ENCODE measurements at places on chromosomes 12 and 14.

DNA sequence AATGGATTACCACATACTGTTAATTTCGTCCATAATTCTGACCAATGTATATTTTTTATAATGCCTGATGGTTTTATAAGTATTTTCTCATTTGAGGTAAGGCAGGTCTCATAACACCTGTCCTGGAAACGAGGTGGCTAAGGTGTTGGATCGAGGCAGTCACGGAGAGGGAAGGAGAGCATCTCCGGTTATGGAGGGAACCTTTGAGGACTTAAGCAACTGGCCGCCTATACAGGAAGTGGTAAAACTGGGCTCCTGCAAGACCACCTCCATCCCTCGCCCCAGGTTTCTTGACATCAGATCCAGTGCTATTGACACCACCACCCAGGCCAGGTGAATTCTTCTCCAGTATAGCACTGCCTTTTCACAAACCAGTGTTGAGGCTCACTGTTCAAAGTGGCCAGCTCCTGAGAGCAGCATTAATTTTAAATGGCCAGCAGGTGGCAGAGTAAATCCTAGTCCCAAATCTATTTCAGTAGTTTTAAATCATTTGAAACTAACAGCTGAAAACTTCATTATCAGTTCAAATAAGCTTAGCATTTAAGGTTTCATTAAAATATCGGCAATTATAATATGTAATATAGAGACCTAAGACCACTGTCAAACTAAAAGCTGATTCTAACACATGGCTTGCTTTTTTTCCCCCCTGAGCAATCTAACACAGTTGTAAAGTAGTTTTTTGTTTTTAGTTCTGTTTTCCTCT, 100.8 kb downstream of the PPM1A start:
- DNase-seq: peak; percentile 10

DNA sequence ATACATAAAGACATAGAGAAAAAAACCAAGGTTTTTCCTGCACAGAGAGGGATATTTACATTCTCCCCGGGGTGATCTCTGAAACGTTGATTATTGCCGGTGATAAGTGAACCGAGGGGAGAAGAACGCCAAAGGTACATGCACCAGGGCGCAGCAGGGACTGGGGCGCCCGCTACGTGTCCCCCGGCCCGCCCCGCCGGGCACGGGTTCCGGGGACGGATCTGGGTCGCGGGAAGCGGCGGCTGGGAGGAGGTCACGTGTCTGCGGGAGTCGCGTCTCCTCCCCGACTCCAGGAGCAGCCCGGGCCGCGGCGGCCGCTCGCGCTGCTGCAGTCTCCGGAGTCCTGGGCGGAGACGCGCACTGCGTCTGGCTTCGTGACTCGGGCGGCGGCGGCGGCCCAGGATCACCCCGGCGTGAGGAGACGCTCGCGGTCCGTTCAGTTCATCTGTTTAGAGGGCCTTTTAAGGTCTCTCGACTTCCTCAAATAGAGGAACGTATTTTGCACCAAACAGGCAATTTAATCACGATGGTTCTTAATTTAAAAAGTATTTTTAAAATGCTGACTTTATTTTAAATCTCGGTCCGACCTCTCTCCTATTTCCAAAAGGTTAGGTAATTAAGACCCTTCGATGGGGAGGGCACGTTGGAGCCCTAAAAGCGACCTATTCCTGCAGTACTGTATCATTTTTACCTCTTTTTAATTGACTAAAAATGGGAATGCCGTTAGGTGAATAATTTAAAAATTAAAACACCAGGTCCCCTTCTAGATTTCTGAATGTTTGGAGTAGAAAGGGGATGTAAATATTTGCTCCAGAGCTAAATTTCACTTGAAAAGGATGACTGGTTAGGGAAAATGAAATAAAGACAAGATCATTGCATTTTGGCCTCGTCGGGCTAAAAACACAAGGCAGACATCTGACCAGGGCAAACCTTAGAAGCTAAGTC, 1.8 kb upstream of the BHLHE41 start:
- peak; percentile 89 for DNase-seq

DNA sequence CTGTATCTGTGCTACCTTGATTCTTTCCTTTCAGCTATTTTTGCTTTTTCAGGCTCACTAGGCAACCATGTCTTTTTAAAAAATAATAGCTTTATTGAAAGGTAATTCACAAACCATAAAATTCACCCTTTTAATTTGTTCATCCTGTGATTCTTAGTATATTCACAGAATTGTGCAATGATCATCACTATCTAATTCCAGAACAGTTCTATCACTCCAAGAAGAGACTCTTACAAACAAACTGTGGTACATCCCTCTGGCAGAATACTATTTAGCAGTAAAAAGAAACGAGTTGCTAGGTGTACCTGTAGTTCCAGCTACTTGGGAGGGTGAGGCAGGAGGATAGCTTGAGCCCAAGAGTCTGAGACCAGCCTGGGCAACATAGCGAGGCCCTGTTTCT, 14.8 kb downstream of the CREBL2 start:
- no peak for DNase-seq

DNA sequence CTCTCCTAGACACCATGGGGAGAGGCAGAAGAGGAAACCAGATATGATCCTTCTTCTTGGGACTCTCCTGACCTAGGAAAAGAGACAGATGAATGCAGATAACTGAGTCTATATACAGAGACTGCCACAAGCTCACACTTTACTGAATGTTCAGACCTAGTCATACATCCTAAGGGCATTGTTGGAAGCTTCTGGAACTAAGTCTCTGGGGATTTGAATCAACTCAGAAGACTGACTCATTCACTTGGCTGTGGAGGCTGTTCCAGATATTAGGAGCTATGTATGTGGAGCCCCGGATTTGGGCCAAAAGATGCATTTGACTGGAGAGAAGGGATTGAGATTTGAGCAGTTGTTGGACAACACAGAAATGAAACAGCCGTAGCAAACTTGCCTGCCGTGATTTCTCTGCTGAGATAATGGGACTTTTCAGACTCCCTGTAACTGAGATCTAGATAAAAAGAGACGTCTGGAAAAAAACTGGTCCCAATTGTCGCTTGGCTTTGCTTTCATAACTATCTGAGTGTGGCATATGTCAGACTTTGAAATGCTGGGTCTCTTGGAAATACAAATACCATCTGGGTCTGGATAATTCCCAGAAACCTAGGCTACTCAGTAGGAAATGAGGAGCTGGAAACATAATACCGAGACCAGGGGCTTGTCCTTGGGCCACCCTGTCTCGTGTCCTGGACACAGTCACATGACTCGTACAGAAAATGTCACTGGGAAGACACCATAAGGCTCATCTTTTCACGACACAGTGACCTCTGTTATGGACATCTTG, 396.8 kb downstream of the NUAK1 start:
- no peak for DNase-seq

- no peak for DNase-seq
Measured at GRCh38 chr14:96844857-96845570, 47.8 kb downstream of the VRK1 start.

DNA sequence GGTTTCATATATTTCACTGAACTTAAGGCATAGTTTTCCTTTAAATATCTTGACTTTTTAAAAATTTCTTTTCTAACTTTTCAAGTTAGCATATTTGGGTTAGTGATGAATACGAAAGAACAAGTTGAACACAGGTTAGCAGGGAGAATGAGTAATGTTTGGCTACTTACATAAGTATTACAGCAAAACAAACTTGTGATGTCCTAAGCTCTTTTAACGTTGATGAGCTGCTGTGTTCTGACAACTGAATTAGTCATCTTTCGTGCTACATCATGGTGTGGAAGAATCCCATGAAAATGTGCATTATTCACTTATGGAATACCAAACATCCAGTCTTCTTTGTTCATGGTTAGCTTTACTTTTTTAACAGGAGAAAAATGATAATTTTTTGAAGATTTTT, 36.3 kb upstream of the PDZRN4 start:
- no peak for DNase-seq

DNA sequence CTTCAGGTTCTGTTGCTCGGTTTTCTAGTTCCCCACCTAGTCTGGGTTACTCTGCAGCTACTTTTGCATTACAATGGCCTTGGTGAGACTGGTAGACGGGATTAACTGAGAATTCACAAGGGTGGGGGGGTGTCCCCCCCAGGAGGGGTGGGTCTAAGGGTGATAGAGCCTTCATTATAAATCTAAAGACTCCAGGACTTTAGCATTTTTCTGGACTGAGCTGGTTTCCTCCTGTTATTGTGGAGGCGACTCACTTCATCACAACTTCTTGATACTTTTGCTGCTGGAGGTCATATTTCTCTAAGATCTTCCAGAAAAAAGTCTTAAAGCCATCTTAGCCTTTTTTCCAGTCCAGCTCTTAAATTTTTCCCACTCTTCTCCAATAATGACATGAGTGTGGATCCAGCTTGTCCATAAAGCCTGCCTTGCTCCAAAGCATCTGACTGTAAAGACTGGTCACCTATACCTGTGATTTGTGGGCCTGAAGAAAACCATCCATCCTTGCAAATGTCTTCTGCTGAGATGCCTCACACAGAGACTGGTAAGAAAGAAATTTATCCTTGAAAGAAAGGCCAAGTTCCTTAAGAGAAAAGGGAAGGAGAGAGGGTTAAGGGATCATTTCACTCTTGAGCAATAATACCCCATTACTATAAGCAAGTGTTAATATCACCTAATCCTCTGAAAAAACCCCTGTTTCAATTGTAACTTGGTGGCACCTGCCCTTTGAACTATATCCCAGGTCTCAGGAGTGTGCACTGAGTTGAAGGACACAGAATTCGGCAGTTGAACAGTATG, 19.7 kb upstream of the SLC2A14 start:
- no peak for DNase-seq

DNA sequence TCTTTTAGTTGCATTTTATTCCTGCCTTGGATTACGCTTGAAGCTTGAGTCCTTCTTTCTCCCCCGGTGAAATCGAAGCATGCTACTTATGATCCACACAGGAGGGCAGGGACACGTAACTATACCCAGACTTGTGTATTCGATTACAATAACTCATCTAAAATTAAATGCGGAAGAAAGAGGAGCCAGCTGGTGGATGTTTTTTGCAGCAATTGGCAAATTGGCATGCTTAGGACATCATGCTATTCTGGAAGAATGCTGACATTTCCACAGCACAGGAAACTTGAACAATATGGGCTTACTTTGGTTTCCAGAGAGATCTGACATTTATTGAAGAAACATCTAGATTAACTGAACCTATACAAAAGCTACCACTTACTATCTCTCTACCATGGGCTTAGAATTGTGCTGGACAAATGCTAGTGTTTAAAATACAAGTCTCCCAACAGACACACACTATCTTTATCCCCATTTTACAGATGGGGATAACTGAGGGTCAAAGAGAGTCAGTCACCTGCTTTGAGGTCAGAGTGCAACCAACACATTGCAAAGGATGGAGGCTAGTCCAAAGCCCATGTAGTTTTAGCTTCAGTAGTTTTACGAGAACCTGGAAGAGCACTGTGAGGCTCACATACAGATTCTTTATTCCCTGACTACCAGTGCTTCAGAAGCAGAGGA, 36.3 kb downstream of the LGMN start:
- no peak for DNase-seq

- no peak for DNase-seq
Measured at GRCh38 chr12:55955344-55955743, 10.5 kb downstream of the PMEL start.

All from NCI-H774 (cell line).